ENCODE measurements at places on chromosomes 12 and 14.
A peak's percentile ranks its signal among the peaks of the same experiment; 100 is the strongest.

DNA sequence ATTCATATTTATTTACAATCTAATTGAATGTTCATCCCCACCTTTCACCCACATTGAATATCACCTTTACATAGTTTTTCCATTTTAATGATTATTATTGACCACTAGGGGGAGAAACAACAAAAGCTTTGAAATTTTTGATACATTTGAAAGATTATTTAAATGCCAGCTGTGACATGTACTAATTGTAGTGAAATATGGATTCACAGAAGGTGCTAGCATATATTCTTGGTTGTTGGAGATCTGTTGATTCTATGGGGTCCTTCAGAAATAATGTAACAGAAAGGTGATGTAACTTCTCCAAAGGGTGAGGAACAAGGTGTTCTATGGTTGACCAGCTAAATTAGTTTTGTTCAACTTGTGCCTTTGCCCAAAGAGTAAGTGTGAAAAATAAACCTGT lies 22.4 kb upstream of the GPR33 start:
- peak; percentile 49 for DNase-seq

GRCh38 chr12:27524494-27524835 lies 459 bp downstream of the PPFIBP1 start:
- no peak for DNase-seq

DNA sequence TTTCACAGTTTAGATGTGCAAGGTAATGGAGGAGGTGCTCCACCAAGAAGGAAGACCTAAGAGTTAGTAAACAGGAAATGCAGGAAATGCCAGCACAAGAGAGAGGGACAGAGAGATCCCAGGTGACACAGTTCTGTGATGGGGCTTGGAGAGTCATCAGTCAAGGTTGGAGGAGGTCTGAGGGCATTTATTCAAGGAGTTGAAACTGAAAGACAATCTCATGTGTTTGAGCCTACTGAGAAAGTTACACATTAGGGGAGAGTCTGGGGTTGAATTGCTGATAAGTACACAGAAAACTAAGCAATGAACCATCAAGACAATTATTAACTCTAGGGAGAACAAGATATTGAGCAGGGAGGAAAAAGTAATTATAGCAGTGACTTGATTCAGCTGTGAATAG lies 138.5 kb downstream of the ANO6 start:
- no peak for DNase-seq

GRCh38 chr12:71242511-71242910 lies 84.7 kb upstream of the TSPAN8 start:
- no peak for DNase-seq

DNA sequence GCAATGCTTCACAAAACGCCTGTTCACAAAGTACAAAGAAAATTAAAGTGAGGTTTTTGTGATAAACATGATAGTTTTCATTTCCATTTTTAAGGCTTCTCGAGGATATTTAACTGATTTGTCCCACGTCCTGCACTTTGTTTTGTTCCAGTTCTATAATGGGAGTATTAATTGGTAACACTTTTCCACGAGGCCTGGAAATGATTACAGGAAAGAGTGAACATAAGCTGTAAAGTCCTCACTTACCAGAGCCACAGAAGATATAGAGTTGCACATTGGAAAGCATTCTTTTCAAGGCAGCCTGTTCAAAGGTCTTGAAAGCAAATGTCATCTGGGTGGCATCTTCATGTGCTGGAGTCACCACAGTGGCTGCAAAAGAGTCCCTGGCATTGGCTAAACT lies 1236.6 kb downstream of the BCL11B start:
- no peak for DNase-seq

DNA sequence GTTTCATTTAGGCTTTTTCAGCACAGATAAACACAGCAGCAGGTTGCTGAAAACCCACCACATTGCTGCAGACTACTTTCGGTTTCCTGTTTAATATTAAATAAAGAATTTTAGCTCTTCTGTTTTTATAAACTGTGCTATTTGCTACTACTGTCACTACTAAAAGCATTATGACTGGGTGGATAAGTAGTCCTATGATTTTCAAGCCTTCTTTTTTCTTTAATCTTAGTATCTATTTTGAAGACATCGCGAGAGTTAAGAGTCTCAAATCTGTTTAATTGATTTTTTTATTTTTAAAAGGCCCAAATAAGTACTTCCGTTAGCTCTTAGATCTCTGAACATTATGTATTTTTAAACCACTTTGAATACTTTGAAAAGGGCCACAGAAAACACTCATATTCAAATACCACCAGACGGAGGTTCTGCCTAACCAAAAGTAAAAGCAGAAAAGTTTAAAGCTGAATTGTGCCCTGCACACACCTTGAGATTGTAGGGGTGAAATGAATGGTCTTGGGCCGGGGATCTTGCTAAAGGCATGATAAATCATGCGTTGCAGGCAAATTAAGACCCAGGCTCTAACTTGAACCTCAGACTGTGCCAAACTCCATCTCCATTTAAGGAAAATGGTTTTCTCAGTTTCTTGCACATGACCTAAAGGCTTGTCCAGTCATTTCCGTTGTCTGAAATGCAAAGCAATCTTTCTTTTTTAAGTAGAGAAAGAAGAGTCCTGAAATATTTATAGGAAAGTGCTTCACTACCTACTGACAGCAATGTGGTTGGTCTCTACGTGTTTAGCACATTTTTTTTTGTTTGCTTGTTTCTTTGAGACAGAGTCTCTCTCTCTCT lies 13.6 kb upstream of the FOXN3 start:
- no peak for DNase-seq

- no peak for DNase-seq
Observed at GRCh38 chr12:14213542-14213941, 151.9 kb upstream of the ATF7IP start.

DNA sequence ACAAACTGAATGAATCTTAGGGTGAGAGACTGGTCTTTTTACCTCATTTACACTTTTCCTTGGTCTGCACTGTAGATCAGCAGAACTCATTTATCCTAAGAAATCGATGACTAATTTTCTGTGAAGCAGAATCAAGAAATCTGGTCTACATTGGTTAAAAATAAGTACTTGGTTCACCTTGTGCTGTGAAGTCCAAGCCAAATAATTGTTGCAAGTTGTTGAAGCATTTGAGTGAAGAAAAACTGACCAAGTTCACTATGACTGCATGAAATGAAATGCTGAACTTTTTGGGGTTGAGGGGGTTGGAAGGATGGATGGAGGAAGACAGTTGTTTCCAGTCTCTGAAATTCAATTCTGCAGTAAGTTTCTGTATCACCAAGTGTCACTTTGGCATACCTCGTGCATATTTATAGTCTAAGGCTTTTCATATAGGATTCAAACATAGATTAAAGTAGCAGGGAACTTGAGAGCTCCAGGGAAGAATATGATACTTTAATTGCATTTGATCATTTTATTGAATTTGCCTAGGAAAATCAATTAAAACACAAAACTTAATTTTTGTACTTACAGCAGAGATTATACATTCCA lies 75.0 kb downstream of the FAR2 start:
- no peak for DNase-seq

GRCh38 chr14:61153914-61154545 lies 127.1 kb downstream of the TMEM30B start:
- DNase-seq: no peak

GRCh38 chr14:71711619-71712018 lies 220.6 kb upstream of the RGS6 start:
- no peak for DNase-seq

- DNase-seq: no peak
Observed at GRCh38 chr12:25590011-25590721, 37.1 kb upstream of the LMNTD1 start.

GRCh38 chr14:92389598-92390158 lies 66.7 kb downstream of the SLC24A4 start:
- DNase-seq: no peak

DNA sequence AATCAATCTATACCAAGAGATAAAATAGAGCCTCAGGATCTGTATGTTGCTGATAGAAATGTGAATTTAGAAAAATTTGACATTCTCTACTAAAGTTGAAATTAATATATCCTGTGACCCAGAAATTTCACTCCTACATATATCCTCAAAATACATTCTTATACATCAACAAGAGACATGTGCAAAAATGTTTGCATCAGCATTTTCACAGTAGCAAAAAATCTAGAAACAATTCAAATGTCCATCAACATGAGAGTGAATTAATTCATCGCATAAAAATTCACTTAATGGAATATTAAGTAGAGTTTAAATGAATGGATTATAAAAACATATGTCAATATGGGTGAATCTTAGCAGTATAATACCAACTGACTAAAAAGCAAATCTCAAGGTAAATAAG lies 80.8 kb downstream of the GPR65 start:
- DNase-seq: no peak

DNA sequence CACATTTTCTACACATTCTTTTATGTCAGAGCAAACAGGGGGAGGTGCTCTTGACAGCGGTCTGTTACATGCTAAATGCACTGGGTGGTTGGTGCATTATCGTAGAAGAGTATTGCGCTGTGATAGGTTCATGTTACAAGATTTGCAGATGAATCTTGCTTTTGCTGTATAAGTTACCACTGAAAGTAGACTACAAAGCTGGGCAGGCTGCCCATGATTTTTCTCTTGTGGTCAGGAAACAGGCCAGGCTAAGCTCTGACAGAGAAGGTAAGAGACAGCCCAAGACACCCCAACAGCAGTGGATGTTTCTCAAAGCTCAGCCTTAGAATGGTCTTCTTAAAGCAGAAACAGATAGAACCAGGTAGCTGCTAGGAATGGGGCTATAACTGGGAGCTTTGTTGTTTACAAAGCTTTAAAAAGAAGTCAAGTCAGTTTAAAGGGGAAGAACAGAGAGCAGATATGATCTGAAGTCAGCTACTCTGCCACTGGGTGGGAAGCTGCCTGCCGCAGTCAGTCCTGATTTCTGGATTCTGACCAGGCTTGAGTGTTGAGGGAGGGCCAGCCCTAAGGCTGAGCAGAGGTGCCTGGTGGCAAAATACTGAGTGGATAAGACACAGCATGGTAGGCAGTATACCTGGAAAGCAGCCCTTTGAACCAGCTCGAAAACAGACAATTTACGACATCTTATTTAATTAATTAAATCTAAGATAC lies 9.4 kb downstream of the KCNA1 start:
- DNase-seq: no peak

DNA sequence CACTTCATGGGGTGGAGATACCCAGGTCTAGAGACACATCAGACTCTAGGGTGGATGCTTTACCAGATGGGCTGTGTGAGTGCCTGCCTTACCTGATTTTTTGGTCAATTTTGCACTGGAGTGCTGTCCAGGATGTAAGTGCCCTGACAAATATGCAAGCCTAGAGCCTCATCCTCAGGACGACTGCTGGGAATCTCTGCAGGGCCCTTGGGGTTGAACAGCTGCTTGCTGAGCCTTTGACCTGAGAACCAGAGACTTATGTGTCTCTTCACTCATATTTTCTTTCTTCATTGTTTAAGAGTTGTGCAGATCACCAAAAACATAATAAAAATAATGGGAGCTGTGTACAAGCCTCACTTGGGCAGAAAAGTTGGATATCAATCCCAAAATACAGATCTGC lies 551.5 kb upstream of the ATP2B1 start:
- no peak for DNase-seq

GRCh38 chr12:24748326-24748725 lies 200.6 kb downstream of the BCAT1 start:
- no peak for DNase-seq

- no peak for DNase-seq
Observed at GRCh38 chr14:87115234-87115633, 877.7 kb downstream of the GALC start.

DNA sequence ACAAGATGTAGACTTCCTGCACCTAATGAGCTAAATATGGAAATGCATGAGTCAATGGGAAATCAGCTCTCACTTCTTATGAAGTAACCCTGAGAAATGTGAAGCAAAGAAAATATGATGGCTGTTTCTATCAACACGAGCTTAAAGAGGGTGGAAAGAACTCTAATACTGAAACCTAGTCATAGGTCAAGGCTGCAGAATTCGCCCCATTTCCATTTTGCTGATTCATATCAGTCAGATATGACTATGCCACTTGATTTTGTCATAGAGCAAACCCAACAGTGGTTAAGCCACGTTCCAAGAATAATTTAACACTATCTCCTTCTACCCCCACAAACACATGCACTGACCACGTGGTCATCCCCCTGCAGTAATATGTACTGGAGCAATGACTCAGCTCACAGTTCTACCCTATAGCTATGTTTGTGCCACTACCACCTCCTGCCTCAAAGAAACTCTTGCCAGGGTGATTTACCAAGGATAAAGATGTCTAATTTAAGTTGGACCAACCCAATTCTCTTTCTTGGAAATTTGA lies 157.5 kb downstream of the TMTC3 start:
- DNase-seq: no peak

- no peak for DNase-seq
Observed at GRCh38 chr14:101928415-101928841, 35.9 kb upstream of the DYNC1H1 start.

DNA sequence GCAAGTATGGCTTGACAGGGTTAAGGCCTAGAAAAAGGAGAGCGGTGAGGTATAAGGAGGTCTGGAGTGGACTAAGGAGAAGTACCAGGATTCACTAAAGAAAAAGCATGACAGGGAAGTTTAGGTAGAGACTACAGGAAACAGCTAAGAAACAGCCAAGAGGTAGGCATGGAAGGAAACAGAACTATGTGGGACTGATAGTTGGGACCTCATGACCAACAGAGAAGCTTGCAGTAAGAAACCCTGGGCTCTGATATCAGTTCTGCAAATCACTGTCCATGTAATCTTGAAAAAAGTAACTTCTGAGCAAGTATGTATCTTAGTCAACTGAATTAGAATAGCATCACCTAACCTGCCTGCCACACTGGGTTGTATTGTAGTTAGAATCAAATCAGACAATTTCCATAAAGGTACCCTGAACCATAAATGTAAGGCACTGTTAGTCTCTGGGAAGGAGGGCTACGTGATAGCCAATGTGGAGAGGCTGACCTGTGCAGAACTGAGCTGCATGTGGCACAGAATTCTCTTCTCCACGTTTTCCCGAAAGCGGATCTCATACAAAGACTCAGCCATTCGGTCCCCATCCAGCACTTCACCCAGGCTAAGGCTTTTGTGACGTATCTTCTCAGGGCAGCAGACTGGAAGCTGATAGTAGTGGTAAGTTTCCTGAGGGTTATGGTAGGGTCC lies 912 bp downstream of the TM9SF1 start:
- no peak for DNase-seq

- no peak for DNase-seq
Observed at GRCh38 chr12:113228394-113229028, 7.2 kb downstream of the TPCN1 start.

DNA sequence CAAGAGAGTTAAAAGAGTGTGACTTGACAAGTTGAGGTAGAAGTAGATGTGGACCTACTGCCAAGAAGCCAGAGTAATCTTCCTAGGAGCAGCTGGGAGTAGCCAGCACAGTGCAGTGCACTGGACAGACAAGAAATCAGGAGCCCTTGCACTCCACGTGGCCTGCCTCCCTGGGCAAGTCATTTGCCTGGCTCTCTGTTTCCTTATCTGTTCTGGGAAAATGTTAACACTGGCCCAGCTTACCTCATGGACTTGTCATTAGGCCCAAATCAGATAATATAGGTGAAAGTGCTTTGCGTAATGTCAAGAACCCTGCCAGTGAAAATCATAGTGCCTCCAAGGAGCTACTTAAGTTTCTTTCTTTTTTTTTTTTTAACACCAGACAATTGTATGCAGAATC lies 19.2 kb downstream of the SLC7A8 start:
- DNase-seq: no peak

Data from NCI-H510A treated with DMSO at 0.1 percent for 48 hours (cell line).